ENCODE measurements at places on chromosomes 2 and 18.

DNA sequence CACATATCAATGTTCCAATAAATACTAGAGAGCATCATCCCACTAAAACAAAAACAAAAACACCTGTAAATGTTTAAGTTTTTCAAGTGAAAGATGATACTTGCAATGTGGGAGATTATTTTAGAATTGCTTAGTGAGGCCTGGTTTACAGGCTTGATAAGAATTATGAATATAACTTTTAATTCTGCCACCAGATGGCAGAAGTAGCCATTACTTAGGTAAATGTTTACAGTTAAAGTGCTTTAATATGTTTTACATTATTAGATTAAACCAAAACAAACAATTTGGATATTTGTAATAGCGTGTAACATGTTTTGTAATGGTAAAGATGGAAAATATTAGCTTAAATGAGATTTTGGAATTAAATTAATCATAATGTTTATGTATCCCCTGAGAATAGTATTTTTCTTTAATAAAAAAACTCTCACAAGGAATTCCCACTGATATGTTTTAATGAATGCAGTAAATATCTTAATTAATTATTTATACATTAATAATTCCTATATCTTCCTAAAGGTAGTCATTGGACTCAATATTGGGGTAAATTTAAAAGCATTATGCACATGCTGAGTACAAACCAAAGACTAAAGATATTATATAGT is 522.0 kb downstream of the SPAG16 start:
- no peak for DNase-seq

GRCh38 chr2:134320930-134321329 is 67.1 kb downstream of the MGAT5 start:
- no peak for DNase-seq

DNA sequence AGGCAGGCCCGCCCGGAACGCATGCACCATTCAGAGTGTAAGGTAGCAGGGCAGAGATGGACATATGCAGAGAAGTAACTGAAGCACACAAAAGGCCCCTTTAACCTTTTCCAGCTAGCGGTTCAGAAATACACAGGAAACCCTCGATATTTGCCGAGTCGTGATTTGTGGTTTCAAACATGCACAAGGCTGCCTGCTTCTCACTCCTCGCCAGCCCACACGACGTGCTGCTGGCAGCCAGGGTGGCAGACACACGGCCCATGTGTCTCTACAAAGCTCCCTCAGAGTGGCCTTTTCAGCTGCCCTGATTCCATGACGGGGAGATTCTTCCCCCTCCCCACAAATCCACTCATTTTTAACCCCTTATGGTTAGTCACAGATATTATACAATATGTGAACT is 23.6 kb downstream of the ZBTB7C start:
- no peak for DNase-seq

- no peak for DNase-seq
Measured at GRCh38 chr2:229454934-229455631, 184.0 kb upstream of the PID1 start.

DNA sequence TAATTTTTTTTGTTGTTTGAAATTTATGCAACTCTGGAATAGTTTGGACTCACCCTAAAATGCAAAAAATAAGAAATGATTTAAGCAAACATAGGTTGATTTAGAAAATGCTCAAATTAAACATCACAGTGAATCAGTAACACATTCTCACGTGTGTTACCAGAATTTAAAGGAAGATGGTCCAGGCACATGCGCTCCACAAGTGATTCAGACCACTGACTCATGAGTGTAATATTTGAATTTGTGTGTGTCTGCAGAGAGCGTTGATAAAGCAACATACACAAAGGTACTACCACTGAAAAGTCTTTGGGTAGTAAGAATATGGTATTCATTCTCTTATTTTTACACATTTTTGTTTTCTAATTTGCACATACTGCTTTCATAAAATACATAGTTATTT is 7.9 kb downstream of the SS18 start:
- no peak for DNase-seq

- DNase-seq: no peak
Measured at GRCh38 chr2:29749843-29750242, 171.5 kb downstream of the ALK start.

DNA sequence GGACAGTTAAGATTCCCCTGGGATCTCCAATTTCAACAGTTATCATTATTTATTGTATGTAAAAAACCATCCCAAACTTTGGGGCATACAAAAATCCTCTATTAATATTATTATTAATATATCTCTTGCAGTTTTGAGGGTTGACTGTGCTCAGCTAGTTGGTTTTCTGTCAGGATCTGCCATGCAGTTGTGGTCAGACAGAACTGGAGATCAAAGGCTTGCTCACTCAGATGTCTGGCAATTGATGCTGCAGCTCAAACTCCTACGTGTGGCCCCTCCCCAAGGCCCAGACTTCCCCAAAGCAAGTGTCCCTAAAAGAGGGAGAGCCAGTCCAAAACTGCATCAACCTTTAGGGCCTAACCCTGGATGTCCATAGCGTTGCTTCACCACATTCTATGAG is 204.7 kb downstream of the TTC32 start:
- no peak for DNase-seq

GRCh38 chr2:167406558-167406957 is 518.3 kb downstream of the XIRP2 start:
- no peak for DNase-seq

- no peak for DNase-seq
Measured at GRCh38 chr2:44918095-44918775, 23.3 kb upstream of the SIX3 start.

- no peak for DNase-seq
Measured at GRCh38 chr2:171852366-171852888, 41.6 kb downstream of the SLC25A12 start.

- DNase-seq: no peak
Measured at GRCh38 chr18:13357289-13357688, 138.7 kb downstream of the LDLRAD4 start.

DNA sequence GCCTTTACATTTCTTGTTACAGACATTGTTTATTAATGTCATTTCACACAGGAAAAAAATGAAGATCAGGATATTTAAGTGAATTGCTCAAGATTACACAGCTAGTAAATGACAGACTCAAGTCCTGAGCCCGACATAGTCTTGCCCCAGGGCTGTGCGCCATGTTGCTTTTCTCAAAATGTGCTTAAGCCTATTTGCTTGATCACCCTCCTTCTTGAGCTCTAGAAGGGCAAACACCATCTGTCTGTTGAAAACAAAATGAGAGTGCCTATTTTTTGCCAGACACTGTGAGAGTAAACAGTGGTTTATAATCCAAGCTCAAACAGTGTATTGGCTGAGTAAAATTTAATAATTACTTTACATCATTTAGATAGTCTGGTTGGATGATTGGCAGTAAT is 34.8 kb upstream of the HNMT start:
- DNase-seq: no peak

DNA sequence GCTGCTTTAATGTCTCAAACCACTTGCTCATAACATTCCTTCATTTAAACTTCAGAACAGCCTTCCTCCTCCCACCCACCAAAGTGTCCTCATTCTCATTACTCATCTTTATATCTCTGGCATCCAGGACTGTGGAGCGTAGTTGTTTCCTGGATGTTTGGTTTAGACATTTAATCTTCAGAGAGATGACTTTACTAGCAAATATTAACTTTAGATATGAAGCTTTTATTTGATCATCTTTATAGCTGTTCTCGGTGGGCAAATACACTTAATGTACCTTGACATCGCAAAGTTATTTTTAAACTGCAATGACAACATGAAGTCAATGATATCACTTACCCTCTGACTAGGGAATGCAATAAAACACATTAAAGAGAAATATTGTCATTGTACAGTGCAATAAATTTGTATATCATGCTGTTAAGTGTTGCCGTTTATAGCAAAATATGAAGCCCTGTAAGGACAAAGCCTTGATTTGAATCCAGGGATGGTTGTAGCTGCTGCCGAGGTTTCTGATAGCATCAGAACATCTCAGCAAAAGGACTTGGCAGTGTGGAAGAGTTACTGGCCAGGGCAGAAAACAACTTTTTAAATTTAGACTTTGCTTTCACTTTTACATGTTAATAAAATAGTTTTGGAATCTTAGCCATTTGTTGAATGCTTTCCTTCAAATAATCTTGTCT is 4.6 kb upstream of the LAMA3 start:
- no peak for DNase-seq

DNA sequence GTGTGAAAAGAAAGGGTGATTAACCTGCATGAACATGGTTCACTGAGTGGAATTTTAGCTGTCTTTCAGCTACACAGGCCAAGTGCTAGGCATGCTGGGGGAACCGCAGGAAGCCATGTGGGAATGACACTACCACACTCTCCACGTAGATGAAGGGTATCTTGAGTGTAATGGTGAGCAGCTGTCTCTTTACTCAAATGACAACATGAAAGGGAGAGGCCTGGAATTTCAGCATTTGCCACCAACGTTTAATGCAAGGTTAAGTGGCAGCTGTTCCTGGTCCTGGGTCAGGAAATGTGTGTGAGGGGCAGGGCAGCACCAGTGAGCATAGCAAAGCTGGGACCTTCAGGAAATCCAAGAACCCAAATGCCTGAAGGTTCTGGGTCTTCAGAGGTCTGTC is 588.4 kb downstream of the SLC4A3 start:
- DNase-seq: no peak

GRCh38 chr2:75087736-75088135 is 111.6 kb downstream of the TACR1 start:
- DNase-seq: no peak

GRCh38 chr2:121478996-121479745 is 51.5 kb upstream of the RNU4ATAC start:
- peak; percentile 7 for DNase-seq

Measured in CD4-positive, CD25-positive, alpha-beta regulatory T cell (primary cell).